ENCODE measurements at places on chromosomes 13 and 19.

- no peak for DNase-seq
Measured at GRCh38 chr19:15563931-15564330, 51.1 kb upstream of the CYP4F8 start.

- no peak for DNase-seq
Measured at GRCh38 chr13:79246578-79246949, 159.5 kb downstream of the RBM26 start.

GRCh38 chr19:19205416-19206410, 2.5 kb upstream of the NR2C2AP start:
- no peak for DNase-seq

DNA sequence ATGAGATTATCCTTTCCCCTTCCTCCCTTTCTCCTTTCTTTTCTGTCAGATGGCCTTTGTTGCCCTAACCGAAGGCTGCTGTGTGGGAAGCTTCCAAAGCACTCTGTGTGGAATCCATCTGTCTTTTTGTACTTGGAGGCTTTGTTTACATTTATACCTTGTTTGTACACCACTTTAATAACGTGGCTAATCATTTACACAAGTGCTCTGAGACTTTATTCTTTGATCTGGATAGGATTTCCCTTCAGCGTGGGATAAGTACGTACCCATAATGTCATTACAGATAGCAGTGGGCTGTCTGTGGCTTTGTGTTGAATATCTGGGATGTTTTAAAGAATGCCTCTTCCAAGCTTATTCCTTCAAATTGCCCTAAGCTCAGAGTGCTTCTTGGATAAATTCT, 684.7 kb upstream of the SLITRK5 start:
- DNase-seq: no peak

GRCh38 chr19:16657384-16657783, 2.6 kb downstream of the SMIM7 start:
- DNase-seq: no peak

- no peak for DNase-seq
Measured at GRCh38 chr19:10069046-10069445, 17.1 kb upstream of the SHFL start.

DNA sequence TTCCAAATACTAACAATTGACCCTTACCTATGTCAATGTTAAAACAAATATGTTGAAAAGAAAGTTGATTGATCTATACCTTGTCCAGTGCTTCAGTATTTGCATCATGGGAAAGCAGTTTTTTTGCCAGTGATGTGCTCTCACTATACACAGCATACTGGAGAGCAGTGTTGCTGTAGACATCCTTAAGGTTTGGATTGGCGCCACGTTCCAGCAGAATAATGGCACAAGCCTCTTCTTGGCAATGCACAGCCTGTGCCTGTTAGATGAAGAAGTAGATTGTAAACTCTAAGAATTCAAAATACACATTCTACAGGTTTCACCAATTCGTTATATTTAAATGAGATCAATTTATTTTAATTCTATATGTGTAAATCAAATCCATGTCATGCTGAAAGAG, 43.9 kb upstream of the C1QTNF9B start:
- DNase-seq: no peak

DNA sequence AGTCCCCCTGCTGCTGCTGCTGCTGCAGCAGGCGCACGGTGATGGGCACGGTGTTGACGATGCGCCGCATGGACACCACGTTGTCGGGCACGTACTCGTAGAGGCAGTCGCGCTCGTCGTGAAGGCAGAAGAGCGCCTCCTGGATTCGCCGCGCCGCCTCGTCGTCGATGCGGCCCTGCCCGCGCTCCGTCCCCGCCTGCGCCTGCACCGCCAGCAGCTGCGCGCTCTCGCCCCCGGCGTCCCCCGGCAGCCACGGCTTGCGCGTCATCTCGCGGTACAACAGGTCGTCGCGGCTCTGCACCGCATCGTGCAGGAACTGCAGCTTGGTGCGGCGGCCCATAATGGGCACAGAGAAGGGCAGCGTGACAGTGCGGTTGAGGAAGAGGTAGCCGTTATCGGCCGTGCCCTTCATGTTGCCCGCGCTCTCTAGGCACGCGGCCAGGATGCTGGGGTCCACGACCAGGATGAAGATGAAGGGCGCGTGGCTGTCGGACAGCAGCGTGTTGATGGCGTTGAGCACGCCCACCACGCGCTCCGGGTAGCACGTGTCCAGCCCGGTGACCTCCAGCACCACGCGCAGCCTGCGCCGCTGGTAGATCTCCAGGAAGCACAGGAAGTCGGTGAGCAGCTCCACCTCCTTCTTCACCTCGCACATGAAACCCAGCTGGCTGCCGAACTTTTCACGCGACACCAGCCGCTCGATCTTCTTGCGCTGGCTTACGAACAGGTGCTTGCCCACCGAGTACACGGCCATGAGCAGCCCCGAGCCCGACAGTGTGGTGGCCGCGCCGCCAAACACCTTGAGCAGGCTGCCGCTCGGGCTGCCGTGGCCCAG, 8.1 kb downstream of the NKPD1 start:
- DNase-seq: no peak

- DNase-seq: no peak
Measured at GRCh38 chr13:91115776-91116175, 231.7 kb upstream of the MIR17HG start.

DNA sequence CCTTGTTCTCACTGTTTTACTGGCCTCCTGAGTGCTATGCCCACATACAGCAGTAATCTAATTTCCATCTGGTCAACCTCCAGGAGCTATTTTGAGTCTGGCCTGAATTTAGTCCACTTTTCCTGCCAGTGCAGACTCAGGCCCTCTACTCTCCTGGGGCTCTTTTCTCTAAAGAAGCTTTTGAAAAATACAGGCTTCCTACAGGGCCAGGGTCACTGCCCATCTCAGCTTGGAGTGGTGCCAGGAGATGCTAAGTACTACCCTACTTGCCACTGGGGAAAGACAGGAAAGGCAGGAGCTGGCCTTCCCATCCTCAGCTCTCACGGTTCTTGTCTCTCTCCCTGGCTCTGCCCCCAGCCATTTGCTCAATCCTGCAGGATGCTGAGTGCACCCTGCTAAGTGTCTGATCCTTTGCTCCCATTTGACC, 101.7 kb upstream of the SERP2 start:
- no peak for DNase-seq

DNA sequence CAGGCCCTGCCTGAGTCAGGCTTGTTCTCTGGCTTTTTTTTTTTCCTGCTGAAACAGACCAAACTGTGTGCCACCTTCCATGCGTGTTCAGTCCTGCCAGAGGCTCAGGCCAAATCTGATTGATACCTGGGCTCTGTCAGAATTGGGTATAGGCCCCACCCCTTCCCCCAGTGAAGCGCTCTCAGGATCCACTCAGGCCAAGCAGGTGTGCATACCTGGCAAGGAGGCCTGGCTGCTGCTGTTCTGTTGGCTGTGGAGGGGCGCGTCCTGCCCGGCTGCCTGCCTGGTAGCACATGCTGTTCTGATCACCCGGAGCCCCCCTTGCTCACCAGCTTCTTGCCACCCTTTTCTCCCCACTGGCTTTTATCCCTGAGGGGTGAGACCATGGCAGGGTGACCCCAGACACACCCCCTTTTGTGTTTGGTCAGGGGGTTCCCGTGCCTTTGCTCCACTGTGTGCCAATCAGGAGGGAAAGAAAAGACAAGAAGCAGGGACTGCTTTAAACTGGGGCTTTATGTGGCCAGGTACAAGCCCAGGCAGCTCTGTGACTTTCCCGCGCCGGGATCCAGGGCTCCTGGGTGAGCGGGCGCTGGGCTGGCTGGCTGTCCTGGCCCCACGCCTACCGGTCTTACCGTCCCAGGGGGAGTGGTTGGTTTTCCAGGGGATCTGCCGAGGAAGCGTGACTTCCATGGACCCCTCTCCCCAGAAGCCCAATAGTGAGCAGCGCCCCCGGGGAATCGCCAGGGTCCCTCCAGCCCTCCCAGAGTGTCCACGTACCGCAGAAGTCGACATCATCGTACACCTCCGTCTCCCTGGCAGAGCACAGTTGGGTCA, 12.7 kb downstream of the PRAM1 start:
- DNase-seq: no peak

DNA sequence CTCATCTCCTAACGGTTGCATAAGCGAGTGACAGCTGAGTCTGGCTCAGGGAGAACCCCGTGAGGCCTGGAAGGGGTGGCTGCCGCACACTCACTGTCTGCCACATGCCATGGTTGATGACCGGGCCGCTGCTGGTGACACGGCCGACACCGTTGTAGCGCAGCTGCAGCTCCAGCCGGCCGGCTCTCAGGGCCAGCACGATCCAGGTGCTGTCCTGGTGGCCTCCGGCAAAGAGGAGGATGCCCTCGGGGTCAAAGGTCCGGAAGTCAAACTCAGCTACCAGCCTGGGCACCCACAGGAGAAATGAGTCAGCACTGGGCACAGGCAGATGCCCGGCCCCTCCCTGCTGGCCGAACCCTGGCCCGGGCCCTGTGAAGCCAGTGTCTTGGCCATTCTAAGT, 31.7 kb downstream of the GAS6 start:
- DNase-seq: no peak

- DNase-seq: no peak
Measured at GRCh38 chr13:101512650-101513049, 60.2 kb downstream of the ITGBL1 start.

DNA sequence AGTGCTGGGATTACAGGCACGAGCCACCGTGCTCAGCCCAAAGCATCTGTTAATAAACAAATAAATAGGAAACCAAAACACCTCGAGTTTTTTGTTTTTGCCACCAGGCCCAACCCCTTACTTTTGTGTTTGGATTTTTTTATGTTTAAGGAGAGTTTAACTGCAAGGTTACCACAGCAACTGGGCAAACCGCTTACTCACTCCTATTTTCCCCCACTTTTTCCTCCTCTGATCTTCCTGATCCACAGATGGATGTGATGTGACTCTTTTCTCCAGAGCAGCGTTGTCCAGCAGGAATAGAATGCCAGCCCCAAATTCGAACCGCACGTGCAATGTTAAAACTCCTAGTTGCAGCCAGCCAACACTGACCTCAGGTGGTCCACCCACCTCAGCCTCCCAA, 2.1 kb upstream of the PNMA8B start:
- DNase-seq: no peak

- no peak for DNase-seq
Measured at GRCh38 chr19:52398081-52398441, 412 bp downstream of the ZNF528 start.

- no peak for DNase-seq
Measured at GRCh38 chr19:17687857-17688784, at the start of gene UNC13A. Gene UNC13A, minus strand, starts transcription at chr19:17688354. Its CDS starts 155 bp downstream, at chr19:17688199.

- no peak for DNase-seq
Measured at GRCh38 chr13:98880677-98881076, 97.2 kb downstream of the DOCK9 start.

GRCh38 chr19:3357271-3357991, 9.0 kb upstream of the NFIC start:
- DNase-seq: no peak

GRCh38 chr13:27573265-27573664, 47.1 kb downstream of the LNX2 start:
- no peak for DNase-seq

DNA sequence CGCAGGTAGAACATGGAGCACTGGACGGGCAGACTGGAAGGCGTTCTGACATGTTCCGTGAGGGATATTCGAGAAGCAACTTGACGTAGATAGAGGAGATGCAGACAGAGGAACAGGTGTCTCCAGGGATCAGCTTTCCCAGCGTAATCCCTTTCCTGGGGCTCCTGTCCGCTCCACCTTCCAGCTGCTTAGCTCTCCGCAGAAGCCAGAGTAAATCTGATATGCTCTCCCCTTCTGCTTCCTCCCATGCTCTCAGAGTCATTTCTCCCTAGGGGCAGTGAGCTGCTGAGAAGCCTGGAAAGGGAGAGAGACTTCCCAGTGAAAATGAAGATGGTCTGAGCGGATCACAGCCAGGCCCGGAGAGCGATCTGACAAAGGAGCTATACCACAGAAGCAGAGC, 23.0 kb upstream of the OLFM4 start:
- DNase-seq: no peak

GRCh38 chr13:68998056-68998455, 1109.6 kb upstream of the ATXN8OS start:
- no peak for DNase-seq

GRCh38 chr13:36834299-36834698, 15.3 kb downstream of the RFXAP start:
- DNase-seq: no peak

DNA sequence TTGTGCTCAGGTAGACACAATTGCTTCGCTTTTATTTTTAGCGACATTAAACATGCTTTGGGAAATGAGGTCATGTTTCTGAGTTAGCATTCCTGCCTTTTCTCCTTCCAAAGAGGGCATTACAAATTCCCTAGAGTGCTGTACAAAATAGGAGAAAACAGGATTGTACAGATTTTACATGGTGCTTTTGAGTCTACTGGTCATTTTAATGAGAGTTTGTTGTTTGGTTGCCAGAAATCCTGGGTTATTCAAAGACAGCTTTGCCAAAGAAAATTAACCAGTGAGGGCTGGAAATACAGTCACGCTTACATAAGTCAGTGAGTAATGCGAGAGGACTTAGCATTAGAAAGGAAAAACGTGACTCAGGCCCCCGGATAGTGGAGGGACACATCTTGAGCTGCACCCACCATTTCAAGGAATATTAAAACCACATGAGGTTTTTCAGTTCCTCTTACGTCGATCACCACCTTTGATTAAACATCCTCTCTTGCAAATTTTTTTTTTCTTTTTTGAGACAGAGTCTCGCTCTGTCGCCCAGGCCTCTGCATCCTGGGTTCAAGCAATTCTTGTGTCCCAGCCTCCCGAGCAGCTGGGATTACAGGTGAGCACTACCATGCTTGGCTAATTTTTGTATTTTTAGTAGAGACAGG, 55.4 kb downstream of the SACS start:
- peak; percentile 99 for DNase-seq

DNA sequence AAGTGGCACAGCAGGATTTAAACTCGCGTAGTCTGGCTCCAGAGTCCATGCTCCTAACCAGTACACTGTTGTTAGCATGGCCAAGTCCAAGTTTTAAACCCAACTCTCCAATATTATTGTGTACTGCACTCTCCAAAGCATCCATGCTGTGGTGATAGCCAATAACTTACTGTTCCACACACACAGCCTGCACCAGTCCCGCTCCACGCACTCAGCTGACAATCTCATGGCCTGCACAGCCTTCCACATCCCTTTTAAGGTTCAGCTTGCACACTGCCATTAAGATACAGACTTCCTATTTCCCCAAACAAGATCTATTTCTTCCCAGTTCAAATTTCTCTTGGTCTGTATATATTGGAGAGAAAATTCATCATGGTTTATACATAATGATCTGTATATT, 80.7 kb downstream of the LHFPL6 start:
- no peak for DNase-seq

GRCh38 chr19:55695511-55696290, 20.7 kb downstream of the EPN1 start:
- no peak for DNase-seq

GRCh38 chr19:38852231-38853044, 2.7 kb upstream of the HNRNPL start:
- DNase-seq: no peak

GRCh38 chr13:59318320-59318930, 845.3 kb downstream of the DIAPH3 start:
- DNase-seq: peak; percentile 3

GRCh38 chr13:72473321-72473720, 254.1 kb downstream of the MZT1 start:
- no peak for DNase-seq

GRCh38 chr13:38868870-38869269, 121.8 kb downstream of the STOML3 start:
- DNase-seq: no peak

Data from GM04504 (cell line).